NK-92 treated with Interleukin-12 subunit alpha and Interleukin-12 subunit beta, amount 100 ng/mL, for 24 hours (cell line): ENCODE measurements at places on chromosomes 7 and 10.

- DNase-seq, result no peak
These were observed 714.7 kb upstream of the MBL2 start for GRCh38 chr10:53487019-53487983.

GRCh38 chr7:80732630-80733029 is 94.2 kb downstream of the CD36 start:
- no peak for DNase-seq

- no peak for DNase-seq
These were observed 68.7 kb downstream of the GTF2IRD1 start for GRCh38 chr7:74522281-74522905.

DNA sequence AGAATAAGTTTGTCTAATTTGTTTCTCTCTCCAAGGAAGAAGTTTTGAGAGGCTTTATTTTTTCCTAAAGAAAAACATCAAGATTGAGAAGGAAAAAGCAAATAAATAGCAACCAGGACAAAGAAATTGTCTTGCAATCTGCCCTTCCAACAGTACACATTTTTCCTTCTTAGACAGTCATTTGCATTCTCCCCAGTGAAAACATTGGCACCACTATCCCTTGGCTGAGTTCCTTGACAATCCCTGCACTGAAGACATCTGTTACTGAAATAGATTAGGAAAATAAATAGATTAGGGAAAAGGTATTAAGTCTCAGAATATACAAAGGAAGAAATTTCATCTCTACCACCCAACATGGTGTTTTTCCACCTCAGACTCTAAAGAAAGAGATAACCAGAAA is 12.2 kb upstream of the TMEM243 start:
- DNase-seq, result no peak

DNA sequence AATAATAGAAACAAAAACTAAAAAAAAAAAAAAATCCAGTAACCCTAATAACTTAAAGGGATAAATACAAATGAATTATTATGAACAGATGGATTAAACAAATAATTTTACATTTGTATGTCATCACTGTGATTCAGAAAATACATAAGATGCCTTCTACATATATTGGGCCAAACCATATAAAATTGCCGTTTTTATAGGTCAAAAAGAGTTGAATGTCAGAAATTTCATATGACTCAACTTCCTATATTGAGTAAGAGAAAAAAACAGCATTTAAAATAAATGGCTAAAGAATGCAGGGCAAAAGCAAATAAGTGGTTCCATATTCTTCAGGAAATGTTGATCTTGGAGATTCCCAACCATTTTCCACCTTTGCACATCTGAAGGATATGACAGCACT is 9.4 kb downstream of the SLC35B4 start:
- DNase-seq, result no peak

GRCh38 chr7:134727711-134728110 is 51.7 kb upstream of the CALD1 start:
- no peak for DNase-seq

- no peak for DNase-seq
These were observed 412.5 kb upstream of the SEMA3C start for GRCh38 chr7:81331061-81332018.

DNA sequence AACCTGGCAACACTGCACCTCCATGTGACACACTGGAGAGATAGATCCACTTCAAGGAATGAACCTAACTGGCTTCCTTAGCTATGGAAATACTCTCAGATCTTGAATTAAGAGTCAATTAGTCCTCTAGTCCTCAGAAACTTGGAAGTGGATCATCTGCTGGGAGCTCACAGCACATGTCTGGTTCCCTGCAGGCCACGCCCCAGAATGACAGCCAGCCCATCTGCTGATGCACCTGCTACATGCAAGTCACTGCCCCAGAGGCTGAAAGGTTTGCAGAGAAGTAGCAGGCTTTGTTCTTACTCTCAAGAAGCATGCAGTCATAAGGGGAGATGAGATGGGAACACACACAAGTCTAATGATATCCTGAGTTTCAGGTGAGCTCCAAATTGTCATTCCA is 275.9 kb downstream of the SKAP2 start:
- no peak for DNase-seq

DNA sequence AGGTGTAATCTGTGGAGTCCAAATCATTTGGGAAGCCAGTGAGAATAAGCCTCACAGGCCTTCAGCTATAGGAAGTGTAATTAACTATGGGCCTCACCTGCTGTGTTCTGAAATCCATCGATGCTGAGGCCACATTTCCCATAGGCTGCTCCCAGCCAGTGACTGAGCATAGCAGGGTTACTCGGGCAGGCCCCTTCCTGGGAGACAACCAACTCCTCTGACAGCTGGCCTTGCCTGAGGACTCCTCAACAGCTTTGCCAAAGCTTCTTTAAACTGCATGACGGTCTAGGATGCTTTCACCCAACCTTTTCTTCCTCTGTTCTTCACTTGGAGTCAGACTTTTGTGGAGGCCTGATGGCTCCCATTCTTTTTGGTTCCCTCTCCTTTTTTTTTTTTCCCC is 63.8 kb upstream of the SMNDC1 start:
- no peak for DNase-seq

DNA sequence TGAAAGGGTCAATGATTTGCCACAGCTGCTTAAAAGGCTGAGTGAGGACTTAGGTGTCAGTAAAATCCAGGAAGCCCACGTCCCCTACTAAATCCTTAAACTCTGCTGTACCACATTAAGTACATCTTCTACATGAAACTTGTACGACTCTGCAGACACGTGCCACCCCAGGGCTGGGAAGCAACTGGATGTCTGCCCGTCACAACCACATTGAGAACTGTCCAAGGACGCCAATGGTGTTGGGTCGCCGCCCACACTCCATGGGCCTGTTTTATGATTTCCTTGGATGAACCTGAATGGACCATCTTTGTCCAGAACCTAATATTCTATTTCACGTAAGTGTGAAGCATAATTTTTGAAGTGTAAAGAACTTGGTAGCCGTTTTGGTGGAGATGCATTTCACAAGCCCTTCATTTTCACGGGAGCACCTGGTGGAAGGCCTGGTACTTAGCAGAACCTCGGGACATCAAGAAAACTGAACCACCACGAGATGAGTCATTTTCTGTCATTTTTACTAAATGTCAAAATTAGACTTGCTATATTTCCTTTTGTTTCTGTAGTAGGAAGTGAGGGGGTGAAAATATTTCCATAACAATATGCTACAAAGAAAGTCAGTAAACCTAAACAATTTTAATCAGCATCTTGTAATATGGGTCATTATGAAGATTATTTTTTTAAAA is 134.9 kb downstream of the SFMBT2 start:
- DNase-seq, result no peak

GRCh38 chr10:58240531-58240930 is 27.2 kb downstream of the IPMK start:
- DNase-seq, result no peak

DNA sequence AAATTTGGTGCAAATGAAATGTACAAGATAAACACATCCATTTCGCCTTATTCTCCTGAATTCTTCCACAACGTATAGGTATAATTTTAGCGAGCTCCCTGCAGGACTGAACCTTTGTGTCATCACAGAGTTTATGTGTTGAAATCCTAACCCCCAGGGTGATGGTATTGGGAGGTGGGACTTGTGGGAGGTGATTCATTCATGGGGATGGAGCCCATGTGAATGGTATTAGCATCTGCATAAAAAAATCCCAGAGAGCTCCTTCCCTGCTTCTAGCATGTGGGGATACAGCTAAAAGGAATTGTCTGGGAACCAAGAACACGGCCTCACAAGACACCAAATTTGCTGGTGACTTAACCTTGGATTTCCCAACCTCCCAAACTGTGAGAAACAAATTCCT is 741.4 kb upstream of the VSTM2A start:
- no peak for DNase-seq

DNA sequence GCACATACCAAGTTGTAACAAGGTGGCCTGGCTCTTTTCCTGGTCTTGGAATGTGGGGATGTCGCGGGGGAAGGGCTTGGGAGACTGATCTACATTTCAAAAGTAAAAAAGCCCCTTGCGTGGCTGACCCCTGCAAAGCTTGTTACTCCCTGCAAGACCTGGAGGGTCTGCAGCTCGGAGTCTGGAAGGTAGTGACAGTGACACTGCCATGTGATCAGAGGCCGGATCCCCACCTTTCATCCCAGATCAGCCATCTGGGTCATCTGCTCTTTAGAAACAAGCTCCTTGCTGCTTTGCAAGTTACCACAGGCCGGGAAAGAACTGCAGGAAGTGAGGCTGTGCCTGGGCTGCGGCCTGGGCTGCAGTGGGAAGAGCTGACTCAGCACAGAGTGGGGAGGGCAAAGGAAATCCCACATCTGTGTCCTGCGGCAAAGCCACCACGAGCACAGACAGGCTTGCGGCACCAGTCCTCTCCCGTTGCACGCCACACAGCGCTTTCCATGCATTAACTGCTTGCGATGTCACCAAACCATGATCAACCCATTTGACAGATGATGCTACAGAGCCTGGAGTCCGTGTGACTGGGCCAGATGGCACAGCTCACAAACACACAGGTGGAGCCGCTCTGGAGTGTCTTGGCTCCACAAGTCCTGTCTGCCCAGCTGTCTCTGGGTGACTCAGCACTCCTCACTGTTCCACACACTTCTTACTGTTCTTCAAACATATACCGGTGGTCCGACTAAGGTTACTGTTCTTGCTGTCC is 97.7 kb downstream of the SH3PXD2A start:
- no peak for DNase-seq

DNA sequence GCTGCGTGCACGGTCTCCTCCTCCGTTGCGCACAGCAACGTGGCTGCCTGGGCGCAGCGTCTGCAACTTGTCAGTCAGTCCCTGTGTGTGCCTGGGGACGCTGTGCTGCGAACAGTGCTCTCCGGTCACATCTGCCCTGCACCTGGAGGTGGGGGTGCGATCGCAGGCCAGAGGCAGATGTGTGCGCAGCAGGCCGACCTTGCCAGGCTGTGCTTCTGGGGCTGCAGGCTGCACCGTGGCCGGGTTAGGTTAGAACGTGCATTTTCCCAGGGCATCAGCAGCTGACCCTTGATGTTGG is 8.2 kb upstream of the GET4 start:
- no peak for DNase-seq

DNA sequence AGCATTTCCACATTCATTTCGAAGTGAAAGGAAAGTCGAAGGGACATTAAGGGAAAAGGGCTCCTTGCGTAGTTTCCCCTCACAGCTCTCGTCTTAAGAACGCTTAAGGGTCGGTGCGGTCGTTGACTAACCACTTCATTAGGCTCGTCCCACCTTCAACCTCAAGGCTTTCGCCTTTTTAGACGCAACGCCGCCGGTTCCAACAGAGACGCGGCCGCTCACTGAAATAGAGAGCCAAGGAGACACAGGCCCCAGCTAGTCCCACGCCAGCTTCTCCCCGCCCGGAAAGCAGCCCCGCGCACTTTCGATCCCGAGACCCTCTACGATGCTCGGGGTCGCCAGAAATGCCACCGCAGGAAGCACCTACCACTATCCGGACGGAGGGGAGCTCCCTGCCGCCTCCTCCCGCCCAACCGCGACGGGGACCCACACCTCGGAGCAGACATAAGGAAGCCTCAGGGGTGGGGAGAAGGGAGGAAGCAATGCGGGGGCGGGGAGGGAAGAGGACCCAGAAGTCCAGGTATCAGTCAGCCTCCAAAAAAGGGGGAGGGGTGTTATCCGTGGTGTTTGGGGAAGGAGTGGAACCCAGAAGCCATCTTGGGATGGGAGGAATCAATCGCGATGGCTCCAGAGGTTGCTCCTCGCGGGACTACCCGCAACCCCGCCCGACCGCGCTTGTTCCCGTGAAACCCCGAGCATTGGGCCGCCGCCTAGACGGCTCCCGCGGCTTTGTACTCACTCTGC is 559 bp downstream of the TRA2A start:
- DNase-seq, result peak; percentile 54

GRCh38 chr10:86390337-86391120 is 23.9 kb upstream of the GRID1 start:
- no peak for DNase-seq

DNA sequence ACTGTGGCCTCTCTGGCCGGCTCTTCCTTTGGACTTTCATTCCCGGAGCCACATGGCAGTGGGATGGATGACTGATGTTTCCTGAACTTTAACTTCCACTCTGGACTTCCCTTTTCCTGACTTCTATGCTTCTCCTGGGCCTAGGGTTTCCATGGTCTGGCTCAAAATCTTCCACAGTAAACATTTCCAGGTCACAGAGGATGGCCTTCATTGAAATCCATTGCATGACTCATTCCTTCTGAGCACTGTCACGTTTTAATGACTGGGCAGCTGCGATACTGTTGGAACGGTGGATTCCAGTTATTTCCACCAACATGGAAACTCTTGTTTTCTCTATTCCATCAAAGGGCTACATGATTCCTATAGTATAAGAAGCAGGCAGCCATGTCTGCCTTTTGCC is 24.4 kb upstream of the ZNF273 start:
- no peak for DNase-seq

DNA sequence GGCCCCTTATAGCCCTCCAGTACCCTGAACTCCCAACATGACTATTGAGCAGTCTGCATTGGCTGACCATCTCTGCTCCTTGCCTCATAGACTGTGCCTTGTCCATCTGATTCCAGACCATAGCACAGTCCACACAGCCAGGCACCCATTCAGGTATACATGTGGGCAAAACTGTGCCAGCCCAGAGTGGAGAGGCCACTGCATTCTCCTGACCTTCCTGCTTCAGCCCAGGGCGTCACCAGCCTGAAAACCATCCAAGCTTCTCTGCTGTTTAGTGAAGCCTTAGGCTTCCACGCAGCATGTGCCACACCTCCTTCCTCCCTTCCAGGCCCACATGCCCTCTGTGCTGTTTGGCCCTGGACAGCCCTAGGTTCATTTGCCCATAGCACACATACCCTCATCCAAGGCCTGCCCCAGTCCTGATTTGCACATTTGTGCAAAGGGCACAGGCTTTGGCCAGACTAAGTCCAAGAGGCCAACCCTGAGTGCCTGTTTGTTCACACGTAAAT is 10.5 kb downstream of the DDX56 start:
- no peak for DNase-seq

- no peak for DNase-seq
These were observed 6.6 kb upstream of the ITIH2 start for GRCh38 chr10:7696545-7696944.

GRCh38 chr7:145817687-145818086 is 298.9 kb upstream of the CNTNAP2 start:
- no peak for DNase-seq

- no peak for DNase-seq
These were observed 230.4 kb downstream of the TMEM178B start for GRCh38 chr7:141304291-141304690.

DNA sequence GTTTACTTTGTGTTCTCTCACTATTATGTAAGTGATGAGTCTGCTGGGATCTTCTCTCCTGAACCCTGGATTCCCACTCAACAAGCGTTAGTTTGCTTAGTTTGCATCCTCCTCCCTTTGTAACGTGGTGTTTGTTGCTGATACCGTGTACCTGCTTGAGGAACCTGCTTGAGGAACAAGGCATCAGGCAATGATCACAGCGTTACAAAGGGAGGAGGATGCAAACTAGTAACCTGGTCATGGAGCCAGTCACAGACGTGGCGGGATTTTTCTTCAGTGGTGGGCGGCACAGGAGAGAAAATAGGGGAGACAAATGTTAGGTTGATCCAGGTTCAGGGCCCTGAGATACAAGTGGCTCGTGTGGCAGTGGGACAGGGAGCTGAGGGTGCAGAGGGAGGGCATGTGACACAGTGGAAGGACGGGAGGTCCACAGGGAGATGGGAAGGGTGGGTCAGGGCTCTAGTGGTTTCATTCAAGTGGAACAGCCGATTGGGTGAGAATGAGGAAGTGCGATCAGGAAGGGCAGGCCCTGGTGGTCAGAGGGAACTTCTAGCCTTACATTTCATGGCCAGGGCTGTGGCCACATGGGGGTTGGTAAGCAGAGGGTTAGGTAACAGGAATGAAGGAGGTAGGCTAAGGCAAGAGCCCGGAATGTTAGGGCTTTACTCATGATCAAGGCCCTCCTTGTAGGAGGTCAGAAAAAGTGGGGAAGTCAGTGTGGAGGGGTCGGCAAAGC is 38.0 kb downstream of the SNX10 start:
- DNase-seq, result no peak
